Lung (tissue), 17 donors: ENCODE measurements at places on chromosomes 1 and 21. TPM values are rescaled to one million over a fixed set of nuclear protein-coding genes. Genes with fewer than 3 reads are reported as not detected.

Gene FCGR3B
- 15.7 TPM for total RNA-seq

Gene FAM229A
- total RNA-seq = 2.2 TPM

Gene SIK1
- 34.1 TPM for total RNA-seq

Gene TBX19
- 3.6 TPM for total RNA-seq

DNA sequence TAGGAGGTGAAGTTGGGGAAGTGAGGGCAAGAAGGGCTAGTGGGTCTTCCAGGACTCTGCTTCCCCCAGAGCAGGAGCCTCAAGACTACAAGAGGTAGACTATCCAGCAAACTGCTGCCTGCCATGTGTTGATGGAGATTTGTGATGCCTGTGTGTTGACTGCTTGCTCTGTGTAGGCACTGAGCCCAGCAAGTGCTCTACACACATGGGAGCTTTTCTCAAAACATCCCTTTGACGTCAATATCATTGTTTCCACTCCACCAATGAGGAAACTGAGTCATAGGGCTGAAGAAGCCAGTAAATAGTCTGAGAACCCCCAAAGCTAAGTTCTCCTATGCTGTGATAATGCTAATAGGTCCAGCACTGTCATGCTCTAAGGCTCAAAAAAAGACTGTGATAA is 207.2 kb upstream of the NFIA start:
- H3K27me3 ChIP-seq = no peaks in the 10 kb centered on the region
- no peak for DNase-seq
- H3K4me1 ChIP-seq = no peaks in the 10 kb centered on the region
- H3K4me3 ChIP-seq = no peak overlapping the region
- no peak overlapping the region for H3K27ac ChIP-seq
- no peaks in the 10 kb centered on the region for H3K36me3 ChIP-seq

GRCh38 chr1:94463765-94464330 is 45.7 kb downstream of the ABCD3 start:
- DNase-seq = peak; percentile 32
- H3K4me1 ChIP-seq = no peaks in the 10 kb centered on the region
- H3K36me3 ChIP-seq = peaks cover 14% of the 10 kb centered on the region
- no peak overlapping the region for H3K27ac ChIP-seq
- no peak overlapping the region for H3K4me3 ChIP-seq
- no peaks in the 10 kb centered on the region for H3K27me3 ChIP-seq

DNA sequence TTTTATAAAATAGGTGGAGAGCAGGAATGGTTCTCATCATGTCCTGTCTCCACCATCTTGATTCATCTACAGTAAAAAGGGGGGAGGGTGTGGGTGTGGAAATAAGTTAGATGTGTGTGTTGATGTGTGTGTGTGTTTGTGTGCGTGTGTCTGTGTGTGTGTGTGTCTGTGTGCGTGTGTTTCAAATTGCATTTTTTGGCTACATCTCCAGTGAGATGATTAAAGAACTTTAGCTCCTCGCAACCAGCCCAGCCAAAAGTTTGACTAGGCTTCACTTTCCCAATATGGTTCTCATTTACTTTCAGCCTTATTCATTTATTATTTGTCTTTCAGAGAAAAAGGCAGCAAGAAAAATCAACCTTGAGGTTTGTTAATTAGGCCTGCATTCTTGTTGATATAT is 14.7 kb upstream of the HAO2 start:
- peaks cover 5% of the 10 kb centered on the region for H3K4me1 ChIP-seq
- no peaks in the 10 kb centered on the region for H3K36me3 ChIP-seq
- no peak overlapping the region for H3K4me3 ChIP-seq
- DNase-seq = no peak

- H3K27me3 ChIP-seq = no peaks in the 10 kb centered on the region
- H3K4me3 ChIP-seq = no peak overlapping the region
- no peaks in the 10 kb centered on the region for H3K36me3 ChIP-seq
- no peak for DNase-seq
These were observed 16.9 kb downstream of the SLC2A1 start for GRCh38 chr1:42941640-42942330.

DNA sequence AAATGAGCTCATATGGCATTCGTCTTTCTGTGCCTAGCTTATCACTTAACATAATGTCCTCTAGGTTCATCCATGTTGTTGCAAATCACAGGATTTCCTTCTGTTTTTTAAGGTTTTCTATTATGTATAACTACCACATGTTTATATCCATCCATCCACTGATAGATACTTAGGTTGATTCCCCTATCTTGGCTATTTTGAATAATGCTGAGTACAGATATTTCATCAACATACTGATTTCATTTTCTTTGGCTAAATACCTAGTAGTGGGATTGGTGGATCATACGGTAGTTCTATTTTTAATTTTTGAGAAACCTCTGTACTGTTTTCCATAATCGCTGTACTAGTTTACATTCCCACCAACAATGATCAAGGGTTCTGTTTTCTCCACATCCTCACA is 45.0 kb downstream of the GORAB start:
- H3K27me3 ChIP-seq = no peaks in the 10 kb centered on the region
- no peak overlapping the region for H3K27ac ChIP-seq
- no peak overlapping the region for H3K4me3 ChIP-seq
- H3K36me3 ChIP-seq = no peaks in the 10 kb centered on the region
- H3K4me1 ChIP-seq = no peaks in the 10 kb centered on the region

- no peaks in the 10 kb centered on the region for H3K4me1 ChIP-seq
- H3K4me3 ChIP-seq = no peak overlapping the region
- H3K27ac ChIP-seq = no peak overlapping the region
- H3K27me3 ChIP-seq = no peaks in the 10 kb centered on the region
- no peaks in the 10 kb centered on the region for H3K36me3 ChIP-seq
These were observed 288.5 kb upstream of the KAZN start for GRCh38 chr1:14309984-14310383.

DNA sequence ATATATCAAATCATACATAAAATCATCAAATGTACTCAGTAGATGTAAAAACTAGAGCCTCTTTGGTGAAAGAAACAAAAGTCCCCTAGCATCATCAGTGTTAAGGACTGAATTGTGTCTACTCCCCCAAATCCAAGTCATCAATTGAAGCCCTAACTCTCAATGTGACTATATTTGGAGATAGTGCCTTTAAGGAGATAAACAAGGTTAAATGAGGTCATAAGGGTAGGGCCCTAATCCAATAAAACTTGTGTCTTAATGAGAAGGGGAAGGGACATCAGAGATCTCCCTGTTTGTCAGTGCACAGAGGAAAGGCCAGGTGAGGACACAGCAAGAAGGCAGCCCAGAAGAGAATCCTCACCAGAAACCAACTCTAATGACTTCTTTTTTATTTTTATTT is 33.5 kb downstream of the USP24 start:
- H3K27ac ChIP-seq = no peak overlapping the region
- H3K4me3 ChIP-seq = no peak overlapping the region
- DNase-seq = no peak
- no peaks in the 10 kb centered on the region for H3K36me3 ChIP-seq

- DNase-seq = no peak
- H3K4me1 ChIP-seq = no peaks in the 10 kb centered on the region
- H3K27me3 ChIP-seq = no peaks in the 10 kb centered on the region
- H3K4me3 ChIP-seq = no peak overlapping the region
- peak overlapping the region; percentile 30 for H3K27ac ChIP-seq
- H3K36me3 ChIP-seq = peaks cover 4% of the 10 kb centered on the region
These were observed 6.0 kb downstream of the CYB561D1 start for GRCh38 chr1:109499661-109500536.

DNA sequence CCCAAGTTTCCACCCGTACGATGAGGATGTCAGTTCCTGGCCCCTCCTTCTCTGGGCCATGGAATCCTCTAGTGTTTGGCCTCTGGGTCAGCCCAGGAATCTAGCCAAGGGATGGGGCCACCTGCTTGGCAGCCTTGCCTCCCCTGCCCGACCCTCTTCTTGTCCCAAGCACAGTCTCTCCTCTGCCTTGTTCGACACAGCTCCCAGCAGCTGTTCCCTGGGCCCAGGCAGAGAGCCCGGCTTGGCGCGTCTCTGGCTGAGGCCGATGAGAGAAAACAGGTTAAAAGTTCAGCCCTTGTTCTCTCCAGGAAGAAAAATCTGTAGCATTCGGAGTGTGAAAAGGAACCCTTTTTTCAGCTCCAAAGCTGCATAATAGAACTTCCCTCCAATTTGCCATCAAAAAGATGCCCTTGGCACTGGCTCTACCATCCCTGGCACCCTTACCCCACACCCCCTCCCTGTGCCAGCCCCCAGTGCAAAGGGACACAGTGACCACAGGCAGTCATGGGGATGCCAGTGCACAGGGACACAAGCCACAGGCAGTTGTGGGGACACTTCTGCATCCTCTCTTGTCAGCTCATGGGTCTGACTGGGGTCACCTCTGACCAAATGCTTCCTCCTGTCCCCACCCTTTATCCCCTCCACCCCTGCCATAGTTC is 68.4 kb downstream of the EPHB2 start:
- no peaks in the 10 kb centered on the region for H3K27me3 ChIP-seq
- H3K27ac ChIP-seq = no peak overlapping the region
- no peak overlapping the region for H3K4me3 ChIP-seq
- peak; percentile 79 for DNase-seq
- no peaks in the 10 kb centered on the region for H3K36me3 ChIP-seq
- no peaks in the 10 kb centered on the region for H3K4me1 ChIP-seq

GRCh38 chr21:31184459-31184858 is 146.2 kb upstream of the KRTAP19-8 start:
- no peaks in the 10 kb centered on the region for H3K27me3 ChIP-seq
- no peak for DNase-seq
